CD8-positive, alpha-beta memory T cell (primary cell): ENCODE measurements at places on chromosomes 11 and 22.

DNA sequence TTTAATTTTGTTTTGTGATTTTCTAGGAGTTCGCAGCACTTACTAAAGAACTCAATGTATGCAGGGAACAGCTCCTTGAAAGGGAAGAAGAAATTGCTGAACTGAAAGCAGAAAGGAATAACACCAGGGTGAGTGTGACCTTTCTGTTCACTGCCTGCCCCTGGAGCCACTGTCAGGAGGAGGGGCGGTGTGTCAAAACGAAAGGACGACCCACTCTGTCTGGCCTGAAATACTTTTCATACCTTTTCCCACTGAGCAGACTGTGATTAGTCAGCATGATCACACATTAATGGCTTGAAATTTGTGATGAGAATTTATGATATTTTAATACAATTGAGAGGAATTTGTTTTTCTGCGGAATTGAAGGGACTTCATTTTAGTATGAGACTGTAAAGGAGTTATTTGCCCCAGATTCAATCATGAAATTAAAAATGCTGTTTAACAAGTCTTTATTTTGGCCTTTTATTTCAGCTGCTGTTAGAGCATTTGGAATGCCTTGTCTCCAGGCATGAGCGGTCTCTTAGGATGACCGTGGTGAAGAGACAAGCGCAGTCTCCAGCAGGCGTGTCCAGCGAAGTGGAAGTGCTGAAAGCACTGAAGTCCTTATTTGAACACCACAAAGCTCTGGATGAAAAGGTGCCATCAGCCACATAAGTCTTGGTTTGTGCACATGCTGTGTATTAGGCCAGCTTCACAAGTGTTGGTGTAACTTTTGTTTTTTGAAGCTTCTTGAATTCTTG lies 54.1 kb downstream of the PPFIA1 start:
- DNase-seq: no peak

GRCh38 chr11:12205330-12205729 lies 94.9 kb downstream of the MICAL2 start:
- no peak for DNase-seq

GRCh38 chr11:125176866-125177265 lies 12.3 kb downstream of the PKNOX2 start:
- DNase-seq: no peak

DNA sequence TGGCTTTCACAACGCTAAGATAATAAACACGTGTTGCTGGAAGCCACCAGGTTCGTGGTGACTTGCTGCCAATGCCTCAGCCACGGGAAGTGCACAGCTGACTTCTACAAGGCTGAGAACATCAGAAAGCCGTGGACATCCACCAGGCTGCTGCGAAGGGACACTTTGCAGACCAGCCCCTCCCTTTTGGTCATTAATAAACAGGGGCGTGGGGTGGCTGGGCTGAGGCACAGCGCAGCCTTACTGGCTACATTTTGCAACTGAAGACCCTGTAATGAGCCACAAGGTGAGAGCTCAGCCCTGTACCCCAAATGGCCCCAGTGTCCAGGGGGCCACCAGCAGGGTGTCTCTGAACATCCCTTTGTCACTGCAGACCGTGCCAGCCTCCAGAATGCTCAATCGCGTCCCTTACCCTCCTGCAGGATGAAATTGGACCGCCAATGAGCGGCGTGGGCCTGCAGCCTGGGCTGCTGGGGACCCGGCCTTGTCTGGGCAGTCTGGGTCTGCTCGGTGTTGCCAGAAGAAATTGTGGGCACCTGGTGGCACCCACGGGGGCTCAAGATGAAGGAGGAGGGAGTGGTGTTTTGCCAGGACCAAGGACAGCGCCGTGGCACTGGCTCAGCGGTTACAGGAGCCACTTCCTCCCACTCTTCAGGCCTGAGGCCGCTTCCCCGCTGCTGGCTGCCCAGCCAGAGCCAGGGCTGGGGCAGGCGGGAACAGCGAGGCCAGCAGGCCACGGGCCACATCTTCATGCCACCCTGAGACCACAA lies 181.9 kb downstream of the CTTN start:
- no peak for DNase-seq

DNA sequence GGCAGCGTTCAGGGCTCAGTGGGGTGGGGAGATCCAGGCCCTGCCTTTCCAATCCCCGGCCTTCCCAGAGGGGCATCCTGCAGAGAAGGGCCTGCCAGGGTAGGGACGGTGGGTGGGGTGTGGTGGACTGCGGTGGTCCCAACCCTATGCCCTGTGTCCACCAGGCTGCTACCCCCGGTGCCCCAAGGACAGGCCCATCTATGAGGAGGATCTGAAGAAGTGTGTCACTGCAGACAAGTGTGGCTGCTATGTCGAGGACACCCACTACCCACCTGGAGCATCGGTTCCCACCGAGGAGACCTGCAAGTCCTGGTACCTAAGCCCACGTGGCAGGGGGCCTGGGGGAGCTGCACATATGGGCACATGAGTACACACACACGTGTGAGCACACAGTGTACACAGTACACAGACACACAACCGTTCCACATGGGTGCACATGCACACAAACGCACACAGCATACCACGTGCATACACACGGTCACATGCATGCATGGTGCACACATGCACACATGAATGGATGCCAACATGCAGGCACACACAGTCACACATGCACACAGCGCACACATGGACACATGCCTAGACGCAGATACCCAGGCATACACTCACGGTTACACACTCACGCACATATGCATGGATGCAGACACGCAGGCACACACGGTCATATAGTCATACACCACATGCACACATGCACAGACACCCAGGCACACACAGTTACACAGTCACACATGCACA lies 16.1 kb downstream of the MUC2 start:
- no peak for DNase-seq

DNA sequence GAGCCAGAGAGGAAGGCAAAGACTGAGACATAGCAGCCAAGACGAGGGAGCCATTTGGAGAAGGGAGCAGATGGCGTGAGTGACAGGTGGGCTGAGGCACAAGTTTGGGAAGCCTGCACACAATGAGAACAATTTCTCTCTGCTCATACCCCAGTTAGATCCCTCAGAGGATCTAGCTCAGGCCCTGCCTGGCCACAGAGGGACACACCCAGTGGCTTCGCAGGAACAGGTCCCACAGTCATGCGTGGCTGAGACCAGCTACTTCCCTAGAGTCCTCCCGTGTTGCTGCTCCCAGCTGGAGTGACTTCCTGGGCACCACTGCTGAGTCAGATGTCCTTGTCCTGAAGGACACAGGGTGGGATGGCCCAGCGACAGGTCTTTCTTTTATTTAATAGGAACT lies 33.4 kb upstream of the LYVE1 start:
- DNase-seq: no peak

- DNase-seq: no peak
Observed at GRCh38 chr11:57785072-57785471, 23.5 kb downstream of the CTNND1 start.

DNA sequence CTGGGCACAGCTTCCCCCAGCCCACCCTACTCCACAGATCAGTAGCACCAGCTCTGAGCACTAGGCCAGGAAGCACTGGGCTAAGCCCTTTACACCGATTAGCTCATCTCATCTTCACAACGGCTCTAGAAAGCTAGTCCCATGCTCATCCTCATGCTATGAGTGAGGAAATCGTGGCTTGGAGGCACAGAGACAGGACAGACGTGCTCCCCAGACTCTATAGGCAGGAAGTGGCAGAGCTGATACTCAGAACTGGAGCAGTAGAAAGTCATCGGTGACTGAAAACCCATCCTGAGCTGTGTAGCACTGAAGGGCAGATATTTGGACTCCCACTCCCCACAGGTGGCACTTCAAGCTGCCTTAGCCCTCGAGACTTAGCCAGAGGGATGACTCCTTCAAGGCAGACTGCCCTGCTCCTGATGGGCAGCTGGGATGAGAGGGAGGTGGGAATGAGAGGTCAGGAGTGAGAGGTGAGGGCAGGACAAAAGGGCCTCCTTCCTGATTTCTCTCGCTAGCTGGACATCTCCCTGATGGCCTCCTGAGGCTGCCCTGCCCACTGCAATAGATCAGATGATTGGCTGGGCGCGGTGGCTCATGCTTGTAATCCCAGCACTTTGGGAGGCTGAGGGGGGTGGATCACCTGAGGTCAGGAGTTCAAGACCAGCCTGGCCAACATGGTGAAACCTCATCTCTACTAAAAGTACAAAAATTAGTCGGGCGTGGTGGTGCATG lies 9.7 kb downstream of the CD5 start:
- no peak for DNase-seq

- DNase-seq: peak; percentile 91
Observed at GRCh38 chr11:69674886-69675714, at the start of gene LTO1. Gene LTO1, minus strand, starts transcription at chr11:69675353. Its CDS starts 114 bp downstream, at chr11:69675239.

DNA sequence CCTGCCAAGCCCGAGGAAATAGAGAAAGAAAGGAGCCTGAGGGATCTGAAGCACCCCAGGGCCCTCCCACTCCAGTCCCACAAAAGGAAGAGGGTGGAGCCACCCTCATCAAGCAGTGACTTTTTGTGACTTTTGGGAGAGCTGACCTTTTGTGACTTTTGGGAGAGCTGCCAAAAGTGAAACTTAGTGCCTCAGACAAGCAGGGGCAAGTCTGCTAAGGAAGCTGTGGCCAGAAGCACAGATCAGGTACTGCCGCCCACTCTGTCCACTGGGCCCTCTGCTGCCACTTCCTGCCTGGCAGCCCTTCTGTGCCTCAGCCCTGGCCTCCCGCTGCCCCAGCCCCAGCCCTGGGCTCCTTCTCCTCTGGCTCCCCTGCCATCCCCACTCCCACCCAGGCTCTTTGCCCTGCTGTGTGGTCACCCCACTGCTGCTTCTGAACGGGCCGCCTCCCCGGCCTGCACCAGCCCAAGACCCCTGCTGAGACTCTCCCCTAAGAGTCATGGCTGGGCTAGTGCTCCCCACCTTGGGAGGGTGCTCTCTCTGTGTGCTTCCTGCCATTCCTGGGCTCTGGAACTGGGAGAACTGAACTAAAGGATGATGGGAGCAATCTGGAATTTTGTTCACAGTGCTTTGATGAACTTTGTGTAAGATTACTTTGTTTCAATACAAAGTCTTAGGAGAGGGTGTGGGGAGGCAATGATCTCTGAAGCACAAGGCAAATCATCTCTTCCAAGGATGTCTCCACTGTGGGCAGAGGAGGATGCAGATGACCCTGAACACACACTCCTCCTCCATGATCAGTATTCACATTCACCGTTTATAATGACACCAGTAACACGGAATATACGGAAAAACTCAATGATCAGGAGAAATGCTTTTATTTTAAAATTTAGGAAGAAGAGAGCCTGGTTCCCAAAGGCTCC lies at the start of gene APOBEC3H:
TSS of gene APOBEC3H (plus strand) at position 147 of the 923 bp plus-strand sequence. CDS start 3,035 bp downstream, outside the sequence.
- DNase-seq: peak; percentile 64

DNA sequence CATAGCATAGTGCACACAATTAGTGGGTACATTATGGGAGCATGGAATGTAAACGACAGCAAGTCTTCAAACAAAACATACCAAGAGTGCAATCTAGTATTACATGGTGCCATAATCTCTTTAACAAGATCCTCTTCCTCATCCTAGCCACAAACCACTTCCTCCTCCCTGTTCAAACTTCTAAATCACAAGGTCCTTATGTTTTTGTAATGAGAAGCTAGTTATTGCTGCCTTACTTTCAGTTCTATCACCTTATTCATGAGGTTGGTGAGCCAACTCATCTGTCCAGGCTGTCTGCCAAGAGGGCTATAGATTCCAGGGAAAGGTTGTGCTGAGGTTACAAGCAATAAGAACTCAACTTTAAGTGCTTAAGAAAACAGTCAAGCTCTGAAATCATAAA lies 195.4 kb upstream of the ARHGAP20 start:
- no peak for DNase-seq

DNA sequence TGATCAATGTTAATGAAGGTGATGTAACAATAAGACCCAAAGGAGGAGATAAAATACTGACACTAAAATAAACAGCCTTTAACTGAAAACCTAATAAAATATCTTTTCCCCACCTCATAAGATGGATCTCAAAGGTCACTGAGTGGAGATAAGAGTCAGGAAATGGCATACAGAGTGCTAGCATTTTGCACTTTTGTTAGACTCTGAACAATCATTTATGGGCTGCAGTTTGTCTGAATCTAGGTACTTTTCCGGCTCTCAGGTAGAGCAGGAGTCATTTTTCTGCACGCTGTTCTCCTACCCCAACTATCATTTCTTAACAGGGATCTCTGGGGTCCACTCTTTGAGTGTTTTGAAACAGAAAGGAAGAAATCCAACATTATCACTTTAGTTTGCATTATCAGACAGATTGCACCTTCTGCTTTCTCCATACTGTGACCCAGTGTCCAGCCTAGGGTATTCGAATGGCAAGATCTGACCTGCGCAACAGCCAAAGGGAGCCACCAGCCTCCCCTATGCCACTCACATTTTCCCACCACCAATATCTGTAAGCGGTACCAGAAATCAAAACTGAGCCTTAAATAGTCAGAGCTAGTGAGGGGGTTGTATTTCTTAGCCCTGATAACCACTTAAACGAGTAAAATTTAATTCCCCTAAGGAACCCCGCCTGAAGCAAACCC lies 863 bp downstream of the SIAE start:
- no peak for DNase-seq

GRCh38 chr22:28043266-28043665 lies 124.2 kb upstream of the PITPNB start:
- DNase-seq: no peak

DNA sequence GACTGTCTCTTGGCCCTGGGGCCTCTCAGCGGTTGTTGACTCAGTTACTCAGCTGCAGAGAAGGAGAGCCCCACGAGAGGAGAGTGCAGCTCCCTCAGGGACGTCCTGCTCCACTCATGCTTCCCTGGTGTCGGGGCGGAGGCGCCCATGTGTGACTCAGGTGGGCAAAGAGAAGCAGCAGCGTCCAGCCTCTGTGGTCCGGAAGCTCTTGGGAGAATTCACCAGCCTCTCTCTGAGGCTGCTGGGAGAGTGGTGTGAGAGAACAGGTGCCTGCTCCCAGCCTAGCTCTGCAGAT lies 25.7 kb downstream of the GLB1L2 start:
- DNase-seq: no peak

DNA sequence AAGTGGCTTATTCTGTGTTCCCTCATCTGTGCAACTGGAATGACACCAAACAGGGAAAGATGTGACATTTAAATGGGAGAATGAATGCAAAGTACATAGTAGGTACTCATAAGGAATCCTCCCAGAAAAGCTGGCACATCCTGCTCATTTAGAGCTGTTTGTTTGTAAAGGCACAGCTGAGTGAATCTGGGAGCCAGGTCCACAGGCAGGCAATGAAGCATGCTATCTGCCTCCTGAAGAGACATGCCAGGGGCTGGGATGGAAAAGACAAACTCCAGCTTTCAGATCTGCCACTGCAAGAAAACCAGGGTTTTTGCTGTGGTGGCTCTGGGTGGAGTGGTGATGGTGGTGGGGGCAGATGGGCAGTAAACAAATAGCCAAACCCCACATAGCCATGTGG lies 150.1 kb downstream of the TENM4 start:
- DNase-seq: no peak

- no peak for DNase-seq
Observed at GRCh38 chr11:86062719-86063118, 6.2 kb downstream of the PICALM start.
